ENCODE measurements at places on chromosomes 12 and 14.

DNA sequence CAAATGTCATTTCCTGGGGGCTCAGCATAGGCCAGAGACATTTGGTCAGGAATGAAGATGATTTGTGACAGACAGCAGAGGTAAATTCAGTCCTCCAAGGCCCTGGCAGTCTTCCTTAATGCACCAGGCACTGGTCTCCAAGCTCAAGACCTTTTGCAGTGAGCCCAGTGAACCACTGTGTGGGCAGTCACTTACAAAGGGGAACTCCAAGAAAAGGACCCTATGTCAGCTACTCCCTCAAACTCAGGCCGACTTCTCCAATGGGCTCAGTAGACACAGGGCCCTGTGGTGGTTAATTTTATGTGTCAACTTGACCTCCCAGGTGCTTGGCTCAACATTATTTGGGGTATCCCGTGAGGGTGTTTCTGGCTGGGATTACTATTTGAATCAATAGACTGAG is 29.3 kb upstream of the PLEK2 start:
- no peak for DNase-seq

GRCh38 chr12:106094304-106094703 is 44.5 kb downstream of the NUAK1 start:
- DNase-seq = no peak

DNA sequence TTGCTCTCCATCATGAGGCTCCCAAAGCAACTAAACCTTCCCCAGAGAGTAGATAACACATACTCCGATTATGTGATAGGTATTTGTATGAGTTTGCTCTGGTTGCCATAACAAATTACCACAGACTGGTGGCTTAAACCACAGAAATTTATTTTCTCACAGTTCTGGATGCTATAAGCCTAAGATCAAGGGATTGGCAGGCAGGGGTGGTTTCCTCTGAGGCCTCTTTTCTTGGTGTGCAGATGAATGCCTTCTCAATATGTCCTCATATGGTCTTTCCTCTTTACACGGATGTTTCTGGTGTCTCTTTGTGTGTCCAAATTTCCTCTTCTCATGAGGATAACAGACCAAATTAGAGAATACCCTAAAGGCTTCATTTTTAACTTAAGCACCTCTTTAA is 285.8 kb upstream of the GRIP1 start:
- DNase-seq = no peak

GRCh38 chr14:90797451-90797850 is 18.8 kb downstream of the TTC7B start:
- DNase-seq = no peak

- DNase-seq = no peak
Observed at GRCh38 chr12:56336361-56337167, 2.1 kb upstream of the IL23A start.

- DNase-seq = peak; percentile 8
Observed at GRCh38 chr14:101737414-101738339, 23.8 kb upstream of the PPP2R5C start.

DNA sequence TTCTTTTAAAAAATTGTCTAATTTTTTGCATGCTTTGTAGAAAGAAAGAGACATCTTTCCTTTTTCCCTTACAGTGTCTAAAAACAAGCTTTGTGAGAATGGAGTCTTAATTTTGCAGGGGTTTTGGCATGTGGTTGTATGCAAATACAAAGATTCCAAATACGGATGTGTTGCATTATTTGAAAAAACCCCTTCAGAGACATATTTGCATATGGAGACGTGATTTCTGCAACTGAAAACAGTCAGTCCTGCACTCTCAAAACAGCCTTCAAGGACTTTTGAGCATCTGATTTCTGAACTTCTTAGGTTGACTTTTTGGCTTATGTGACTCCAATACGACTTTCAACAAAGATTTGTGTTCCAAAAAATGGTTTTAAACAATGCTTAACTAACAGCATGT is 7.8 kb downstream of the IRAK3 start:
- no peak for DNase-seq

DNA sequence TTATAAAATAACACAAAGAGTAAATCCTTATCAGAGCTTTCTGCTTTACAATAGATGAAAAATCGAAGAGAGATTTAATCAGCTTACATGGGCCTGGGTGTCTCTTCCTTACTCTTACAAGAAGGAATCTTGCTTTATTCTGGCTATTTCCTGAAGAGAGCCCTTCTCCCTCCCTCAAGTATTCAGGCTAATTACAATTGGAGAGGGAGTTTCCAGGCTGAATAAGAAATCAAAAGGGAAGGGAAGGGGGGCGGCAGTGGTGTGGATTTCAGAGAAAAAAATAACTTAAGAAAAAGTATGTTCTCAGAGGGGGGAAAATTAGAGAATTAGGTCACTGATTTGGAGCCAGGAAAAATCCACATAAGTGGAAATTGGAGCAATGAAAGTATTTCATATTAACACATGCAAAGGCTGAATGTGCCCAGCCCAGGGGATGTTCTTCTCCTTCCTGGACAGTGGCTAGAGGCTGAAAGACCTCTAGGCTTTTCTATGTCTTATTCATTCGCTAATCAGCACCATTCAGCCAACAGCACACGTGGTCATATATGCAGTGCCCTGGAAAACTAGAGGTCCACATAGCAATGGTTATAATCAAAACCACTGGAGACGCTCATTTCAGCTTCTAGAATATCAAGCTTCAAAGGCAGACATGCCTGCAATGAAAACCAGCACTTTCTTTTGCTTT is 158.9 kb upstream of the BTG1 start:
- no peak for DNase-seq

Data from stimulated activated CD4-positive, alpha-beta T cell treated with anti-CD3 and anti-CD28 coated beads, TNF-alpha, amount 100 ng/mL, for 24 hours (primary cell).